NCI-H524 treated with DMSO at 0.1 percent for 48 hours (cell line): ENCODE measurements at places on chromosomes 12 and 14.

GRCh38 chr14:68271913-68272391 lies 452.4 kb downstream of the RAD51B start:
- DNase-seq = peak; percentile 31

DNA sequence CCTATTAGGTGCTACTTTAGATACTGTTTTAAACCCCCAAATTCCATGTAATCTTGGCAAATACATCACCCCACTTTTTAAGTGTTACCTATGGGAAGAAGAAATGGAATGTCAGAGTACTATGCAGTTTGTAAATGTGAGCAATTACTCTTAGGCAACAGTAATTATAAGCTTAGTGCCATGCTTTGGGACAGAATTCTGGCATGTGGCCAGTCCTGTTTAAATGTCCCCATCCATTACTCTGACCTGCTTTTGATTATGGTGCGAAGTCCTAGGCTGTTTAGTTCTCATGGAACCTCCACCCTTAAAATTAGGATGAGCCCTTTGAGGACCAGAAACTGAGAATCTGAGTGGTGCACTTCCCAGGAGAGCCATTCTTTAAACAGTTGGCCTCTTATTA lies 321.4 kb upstream of the RGS6 start:
- DNase-seq = peak; percentile 55

DNA sequence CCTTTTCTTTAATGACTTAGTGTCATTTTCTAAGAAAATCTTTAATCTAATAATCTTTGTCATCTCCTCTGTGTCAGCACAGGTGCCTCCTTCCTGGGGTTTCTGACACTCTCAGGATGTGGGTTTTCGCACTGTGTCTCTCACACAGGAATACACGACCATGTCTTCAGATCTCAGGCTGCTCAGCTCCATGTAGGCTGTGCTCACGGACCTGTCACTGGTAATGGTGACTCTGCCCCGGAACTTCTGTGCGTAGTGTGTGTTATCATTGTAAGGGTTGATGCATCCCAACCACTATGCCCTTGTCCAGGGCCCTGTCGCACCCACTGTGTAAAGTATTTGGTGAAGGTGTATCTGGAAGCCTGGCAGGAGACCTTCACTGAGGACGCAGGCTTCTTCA lies 647.8 kb downstream of the TMEM121 start:
- no peak for DNase-seq

- no peak for DNase-seq
Observed at GRCh38 chr14:29097476-29097875, 330.9 kb downstream of the FOXG1 start.

- no peak for DNase-seq
Observed at GRCh38 chr12:109968032-109968420, 28.1 kb downstream of the GIT2 start.

GRCh38 chr12:19397534-19397933 lies 41.8 kb upstream of the AEBP2 start:
- no peak for DNase-seq

DNA sequence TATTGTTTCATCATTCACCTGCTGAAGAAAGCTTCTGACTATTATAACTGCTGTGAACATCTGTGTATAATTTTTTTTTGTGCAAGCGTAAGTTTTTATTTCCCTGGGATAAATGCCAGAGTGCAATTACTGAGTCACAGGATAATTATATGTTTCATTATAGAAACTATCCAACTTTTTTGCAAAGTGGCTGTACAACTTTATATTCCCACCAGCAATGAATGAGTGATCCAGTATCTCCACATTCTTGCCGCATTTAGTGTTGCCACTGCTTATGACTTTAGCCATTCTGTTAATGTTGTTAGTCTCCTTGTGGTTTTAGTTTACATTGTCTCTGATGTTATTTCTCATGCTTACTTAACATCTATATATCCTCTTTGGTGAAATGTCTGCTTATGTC lies 88.1 kb upstream of the CCDC175 start:
- no peak for DNase-seq

- DNase-seq = no peak
Observed at GRCh38 chr12:21971344-21971743, 30.1 kb upstream of the ABCC9 start.

- DNase-seq = no peak
Observed at GRCh38 chr12:54588110-54588889, at the start of gene PPP1R1A. TSS of gene PPP1R1A (minus strand) at chr12:54588659. CDS start at chr12:54588488, 171 bp downstream.

GRCh38 chr12:72214163-72214562 lies 58.0 kb upstream of the TRHDE start:
- DNase-seq = no peak

DNA sequence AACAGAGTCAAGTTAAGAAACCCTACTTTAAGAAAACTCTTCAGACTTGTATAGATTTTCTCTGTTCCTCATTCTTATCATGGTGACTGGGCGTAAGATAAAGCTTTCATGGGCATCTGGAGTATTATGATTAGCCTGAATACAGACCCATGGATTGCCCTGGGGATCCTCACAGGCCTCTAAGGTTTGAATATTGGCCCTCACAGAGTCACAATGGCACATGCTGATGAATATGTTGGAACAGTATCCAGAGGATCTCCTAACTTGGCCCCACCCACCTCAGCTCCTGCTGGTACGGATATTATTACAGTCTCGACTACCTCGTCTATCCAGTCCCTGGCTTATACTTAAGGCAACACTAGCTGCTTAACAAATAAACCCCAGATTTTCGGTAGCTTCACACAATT lies 8.1 kb downstream of the OSBPL8 start:
- DNase-seq = no peak

DNA sequence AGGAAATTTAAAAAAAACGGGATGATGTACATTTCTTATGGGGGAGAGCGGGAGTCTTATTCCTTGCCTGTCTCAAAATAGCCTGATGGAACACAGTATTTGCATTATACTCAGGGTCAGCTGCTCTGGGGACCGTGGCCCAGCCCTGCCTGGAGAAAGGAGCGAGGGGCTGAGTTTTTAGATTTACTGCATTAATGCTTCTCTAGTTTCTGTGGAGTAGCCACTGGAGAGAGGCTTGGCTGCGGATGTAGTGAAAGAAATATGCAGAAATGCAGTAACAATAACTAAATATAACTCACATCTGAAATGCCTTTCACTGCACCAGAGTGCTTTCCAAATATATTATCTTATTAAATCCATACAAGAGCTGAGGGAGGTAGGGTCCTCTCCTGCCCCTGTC lies 87.6 kb upstream of the MAP1LC3B2 start:
- DNase-seq = no peak

- DNase-seq = no peak
Observed at GRCh38 chr12:76341436-76342030, 6.7 kb downstream of the BBS10 start.

GRCh38 chr12:79331870-79332269 lies 358.9 kb downstream of the PAWR start:
- DNase-seq = no peak

DNA sequence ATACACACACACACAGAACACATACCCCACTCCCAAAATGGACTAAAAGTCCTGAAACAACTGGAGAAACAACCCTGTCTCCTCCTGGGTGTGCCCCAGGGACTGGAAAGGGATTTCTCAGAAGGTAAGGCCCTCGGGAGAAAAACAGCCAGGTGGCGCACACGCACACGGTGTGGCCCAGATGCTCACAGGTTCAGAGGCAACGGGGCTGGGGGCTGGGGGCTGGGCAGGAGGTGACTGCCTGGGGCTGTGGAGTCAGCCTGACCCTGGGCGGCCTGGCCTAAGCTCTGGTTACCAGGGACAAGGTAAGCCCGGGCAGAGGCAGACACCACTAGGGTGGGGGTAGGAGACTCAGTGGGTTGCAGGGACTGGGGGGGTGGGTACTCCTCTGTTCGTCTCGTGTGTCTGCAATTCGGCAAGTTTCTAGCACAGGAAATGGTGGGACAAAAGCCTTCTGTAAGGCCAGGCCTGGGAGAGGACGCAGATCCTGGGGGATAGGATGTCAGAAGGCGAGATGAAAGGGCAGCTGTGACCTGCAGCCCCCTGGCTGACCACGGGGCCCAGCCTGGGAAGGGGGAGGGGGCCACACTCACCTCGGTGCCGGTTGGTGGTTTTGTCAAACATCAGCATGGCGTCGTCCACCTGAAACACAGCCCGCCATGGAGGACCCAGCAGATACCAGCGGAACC lies 10.4 kb downstream of the MSI1 start:
- DNase-seq = no peak

GRCh38 chr14:82694820-82695219 lies 1161.2 kb upstream of the SEL1L start:
- DNase-seq = no peak

DNA sequence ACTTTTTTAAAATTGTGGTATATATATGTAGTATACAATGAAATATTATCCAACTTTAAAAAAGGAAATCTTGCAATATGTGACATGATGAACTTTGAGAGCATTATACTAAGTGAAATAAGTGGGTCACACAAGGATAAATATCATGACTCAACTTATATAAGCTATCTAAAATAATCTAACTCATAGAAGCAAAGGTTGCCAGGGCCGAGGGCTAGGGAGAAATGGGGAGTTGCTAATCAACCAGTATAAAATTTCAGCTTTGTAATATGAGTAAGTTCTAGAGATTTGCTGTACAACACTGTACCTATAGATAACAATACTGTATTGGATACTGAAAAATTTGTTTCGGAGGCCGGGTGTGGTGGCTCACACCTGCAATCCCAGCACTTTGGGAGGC lies 38.5 kb downstream of the TAOK3 start:
- DNase-seq = no peak

DNA sequence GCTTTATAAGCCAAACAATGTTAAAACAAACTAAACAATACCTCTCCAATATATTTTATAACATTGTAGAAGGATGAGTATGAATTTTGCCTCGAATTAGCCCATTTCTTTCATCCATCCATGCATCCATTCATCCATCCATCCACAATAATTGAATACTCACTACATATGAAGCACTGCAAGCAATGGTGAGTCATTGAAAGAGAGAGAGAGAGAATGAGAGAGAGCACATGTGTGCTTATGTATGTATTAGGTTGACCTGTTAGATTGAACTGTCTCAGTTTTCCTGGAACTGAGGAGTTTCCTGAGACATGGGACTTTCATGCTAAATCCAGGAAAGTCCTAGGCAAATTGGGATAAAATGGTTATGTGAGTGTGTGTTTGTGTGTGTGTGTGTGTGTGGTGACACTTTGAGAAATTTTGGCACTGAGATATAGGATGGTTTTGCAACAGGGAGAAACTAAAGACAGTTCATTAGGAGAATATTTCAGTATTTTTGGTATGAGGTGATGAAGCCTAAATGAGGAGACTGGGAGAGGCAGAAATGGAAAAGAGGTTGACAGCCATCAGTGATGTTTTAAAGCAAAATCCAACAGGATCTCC lies 98.4 kb downstream of the C12orf75 start:
- no peak for DNase-seq

DNA sequence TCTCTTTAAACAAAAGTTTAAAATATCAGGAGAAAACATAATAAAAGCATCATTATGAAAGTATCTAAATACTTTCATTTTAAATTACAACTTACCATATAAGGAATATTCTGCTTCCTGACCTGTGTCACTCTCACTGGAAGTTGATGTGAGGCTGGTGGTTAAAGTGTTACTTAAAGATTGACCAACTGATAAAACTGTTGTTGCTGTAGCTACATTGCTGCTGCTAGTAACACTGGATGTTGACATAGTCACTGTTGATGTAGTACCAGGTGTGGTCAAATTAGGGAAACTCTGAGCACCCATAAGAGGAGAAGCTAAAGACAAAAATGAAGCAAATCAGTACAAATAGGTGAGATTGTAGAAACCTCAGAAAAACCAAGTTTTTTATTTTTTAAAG lies 79.9 kb downstream of the HECTD1 start:
- DNase-seq = no peak
